ENCODE measurements at places on chromosomes 5 and 9. TPM values are rescaled to one million over a fixed set of nuclear protein-coding genes. Genes with fewer than 3 reads are reported as not detected.

Gene IGIP
- total RNA-seq, result 5.0 TPM

Gene SLC6A7
- total RNA-seq, result not detected

GRCh38 chr5:82421119-82421518 is 143.0 kb upstream of the RPS23 start:
- no peak for DNase-seq

- no peak for DNase-seq
These were observed 15.7 kb downstream of the GRAMD2B start for GRCh38 chr5:126438868-126439267.

Gene CCNJL
- not detected for total RNA-seq

DNA sequence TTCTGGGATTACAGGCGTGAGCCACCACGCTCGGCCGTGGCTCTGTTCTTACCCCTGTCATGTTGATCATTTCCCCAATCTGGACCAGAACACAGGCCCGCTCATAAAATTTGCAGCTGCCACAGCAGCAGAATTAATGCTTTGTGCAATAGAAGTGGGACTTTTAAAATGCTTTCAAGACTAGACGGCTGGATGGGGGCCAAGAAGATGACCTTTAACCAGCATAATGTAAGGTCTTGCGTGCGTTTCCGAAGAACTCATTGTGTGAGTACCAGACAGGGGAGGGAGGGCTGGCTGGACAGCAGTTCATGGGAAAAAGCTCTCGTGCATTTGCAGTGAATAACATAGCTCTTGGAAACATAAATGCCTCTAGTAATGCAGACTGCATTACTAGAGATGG is 3.5 kb upstream of the WDR38 start:
- no peak for DNase-seq

DNA sequence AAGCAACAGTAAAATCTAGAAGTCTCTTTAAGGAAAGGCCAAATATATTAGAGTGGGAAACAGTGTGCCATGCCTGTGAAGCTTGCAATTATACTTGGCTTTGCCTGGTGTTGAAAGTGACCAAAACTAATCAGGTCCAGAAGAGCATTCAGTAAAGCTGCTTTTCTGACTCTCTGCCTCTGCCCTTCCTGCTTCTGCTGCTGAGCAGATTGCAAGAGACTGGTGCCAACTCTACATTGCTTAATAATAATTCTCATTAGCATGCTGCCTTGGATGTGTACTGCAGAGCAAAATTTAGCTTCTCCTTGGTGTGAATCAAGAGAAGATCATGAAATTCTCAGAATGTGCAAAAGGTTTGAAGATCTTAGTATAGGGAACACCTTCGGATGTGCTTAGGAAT is 120.4 kb upstream of the RFX3 start:
- DNase-seq, result no peak

DNA sequence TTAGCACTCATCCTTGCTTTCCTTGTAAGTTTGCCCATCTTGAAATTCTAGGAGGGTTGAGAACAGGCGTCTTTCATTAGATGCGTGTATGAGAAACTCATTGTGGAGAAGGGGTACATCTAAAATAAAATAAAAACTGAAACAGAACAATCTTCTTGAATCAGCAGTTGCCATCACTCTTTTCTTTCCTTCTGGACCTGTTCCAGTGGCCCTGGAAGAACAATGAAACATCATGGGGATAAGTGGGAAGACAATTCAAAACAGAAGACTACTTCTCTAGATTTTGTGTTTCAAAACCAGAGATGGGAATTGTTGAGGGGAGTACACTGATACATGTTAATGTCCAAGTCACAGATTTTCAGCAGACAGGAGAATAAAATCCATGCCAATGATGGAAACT is 59.9 kb downstream of the SLC1A3 start:
- no peak for DNase-seq

Gene PLPP7
- total RNA-seq, result 0.13 TPM

DNA sequence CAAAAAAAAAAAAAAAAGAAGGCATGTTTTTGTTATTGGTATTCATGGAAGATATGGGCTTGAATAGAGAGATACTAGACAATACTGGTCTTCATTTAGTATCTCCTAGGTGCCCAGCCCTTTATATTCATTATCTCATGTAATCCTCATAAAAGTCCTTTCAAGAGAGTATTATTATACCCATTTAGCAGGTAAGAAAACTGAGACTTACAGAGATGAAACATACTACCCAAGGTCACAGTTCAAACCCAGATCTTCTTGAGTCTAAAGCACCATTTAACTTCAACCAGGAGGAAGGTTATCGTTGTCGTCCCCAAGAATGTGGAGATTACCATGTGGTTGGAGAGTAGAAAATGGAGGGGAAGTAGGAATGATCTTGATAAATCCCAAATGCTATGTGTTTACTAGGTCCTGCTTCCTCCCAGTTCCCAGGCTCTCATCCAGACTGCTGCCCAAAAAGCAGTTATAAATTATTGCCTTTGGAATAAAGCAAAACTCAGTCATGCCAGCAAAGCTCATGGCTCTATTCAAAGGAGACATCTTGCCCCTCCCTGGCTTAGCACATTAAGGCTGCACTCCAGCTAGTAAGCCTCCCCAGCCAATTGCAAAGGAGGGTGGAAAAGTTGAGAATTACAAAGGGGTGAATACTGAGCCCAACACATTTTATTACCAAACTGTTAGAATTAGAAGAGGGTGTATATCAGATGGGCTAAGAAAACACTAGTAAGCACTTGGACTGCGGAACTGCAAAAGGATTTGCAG is 163.9 kb downstream of the PIK3R1 start:
- no peak for DNase-seq

DNA sequence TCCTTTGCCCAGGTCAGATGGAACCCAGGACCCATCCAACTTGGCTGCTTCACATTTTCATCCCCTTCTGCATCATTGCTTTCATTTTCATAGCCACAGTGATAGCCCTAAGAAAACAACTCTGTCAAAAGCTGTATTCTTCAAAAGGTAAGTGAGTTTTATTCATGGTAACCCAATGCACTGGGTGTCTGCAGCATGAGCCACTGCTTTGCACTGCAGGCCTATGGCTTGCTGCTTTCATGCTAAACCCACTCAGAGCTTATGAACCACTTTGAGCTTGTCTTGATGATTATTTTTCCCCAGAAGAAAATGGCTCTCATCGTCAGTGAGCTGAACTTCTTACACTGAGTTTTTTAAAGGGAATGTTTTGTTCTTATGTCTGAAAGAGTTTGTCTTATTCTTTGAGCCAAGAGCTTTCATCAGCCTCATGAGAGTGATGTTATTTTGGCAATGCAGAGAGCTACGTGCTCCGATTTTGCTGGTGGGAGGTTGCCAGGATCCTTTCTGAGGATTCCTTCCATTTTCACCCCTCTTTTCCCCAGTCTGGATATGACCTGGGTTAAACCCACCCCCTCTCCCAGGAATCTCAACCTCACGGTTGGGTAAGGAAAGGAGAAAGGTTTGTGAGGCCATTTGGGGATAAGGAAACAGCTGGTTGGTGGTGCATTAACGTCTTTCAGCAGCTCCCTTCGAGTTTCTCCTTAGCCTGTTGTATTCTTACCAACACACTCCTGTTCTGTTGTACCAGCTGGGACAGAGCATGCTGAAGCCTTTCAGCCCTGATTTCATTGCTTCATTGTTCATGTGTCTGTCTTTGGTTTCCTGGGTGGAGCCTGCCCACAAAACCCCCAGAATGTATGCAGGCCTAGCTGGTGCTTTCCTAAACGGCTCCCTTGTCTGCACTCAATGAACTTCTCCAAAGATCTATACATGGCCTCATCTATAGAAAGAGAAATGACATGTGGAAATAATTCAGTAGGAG is 47.6 kb downstream of the PDCD1LG2 start:
- peak; percentile 61 for DNase-seq

GRCh38 chr5:118891252-118891651 is 97.1 kb downstream of the DTWD2 start:
- no peak for DNase-seq

GRCh38 chr9:83167126-83167525 is 104.2 kb upstream of the RASEF start:
- DNase-seq, result no peak

DNA sequence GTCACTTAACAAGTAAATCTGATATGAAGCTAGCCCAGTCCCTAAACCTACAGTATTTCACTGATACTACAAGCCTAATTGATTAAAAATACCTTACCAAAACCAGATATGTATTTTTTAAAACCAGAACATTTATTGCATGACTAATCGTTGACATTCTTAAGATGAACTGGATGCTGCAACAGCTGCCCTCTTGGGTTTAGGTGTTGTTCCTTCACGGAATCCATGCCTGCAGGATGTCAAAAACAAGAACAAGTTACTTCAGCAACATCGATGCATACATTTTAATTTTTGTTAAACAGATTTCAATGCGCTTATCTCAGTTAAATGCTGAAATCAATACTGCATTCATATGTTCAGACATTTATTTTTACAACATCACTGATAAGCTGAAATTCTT is 2.7 kb downstream of the RPL37 start:
- no peak for DNase-seq

- DNase-seq, result peak; percentile 1
These were observed at the start of gene RAI14 for GRCh38 chr5:34656001-34656699. TSS of gene RAI14 (plus strand) at chr5:34656328. CDS start at chr5:34686920, 30,592 bp downstream.

Gene PCDHA4
- not detected for total RNA-seq

DNA sequence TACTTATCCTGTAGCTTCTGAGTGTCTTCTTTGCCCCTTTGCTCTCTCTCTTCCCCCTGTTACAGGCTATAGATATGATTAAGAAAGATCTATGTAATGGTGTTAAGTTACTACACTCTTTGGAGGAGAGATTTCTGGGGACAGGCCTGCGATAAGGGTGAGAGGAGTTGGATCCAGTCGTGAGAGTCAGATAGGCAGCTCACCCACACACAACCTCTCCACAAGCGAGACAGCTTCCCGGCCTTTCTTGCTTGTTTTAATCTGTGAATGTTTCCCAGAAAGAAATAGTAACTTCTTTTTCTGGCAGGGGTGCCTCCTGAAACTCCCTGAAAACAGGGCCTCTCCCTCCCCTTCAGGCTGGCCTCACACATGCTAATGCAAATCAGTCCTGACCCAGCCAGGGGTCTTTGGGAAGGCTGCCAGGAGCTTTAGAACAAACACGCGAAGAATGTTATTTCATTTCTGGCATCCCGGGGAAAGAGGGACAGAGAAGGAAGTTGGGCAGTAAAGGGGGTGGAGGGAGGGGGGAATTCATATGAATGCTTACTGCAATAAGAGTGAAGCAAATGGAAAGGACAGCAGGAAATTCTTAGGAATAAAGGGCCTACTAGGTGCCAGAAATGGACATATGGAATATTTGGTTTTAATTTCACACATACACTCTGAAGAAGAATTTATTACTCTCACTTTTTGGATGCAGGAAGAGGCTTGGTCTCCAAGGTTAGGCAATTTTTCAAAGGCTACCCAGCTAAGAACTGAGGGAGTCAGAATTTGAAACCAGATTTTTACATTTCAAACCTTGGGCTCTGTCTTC is 215.8 kb upstream of the TRIM32 start:
- no peak for DNase-seq

DNA sequence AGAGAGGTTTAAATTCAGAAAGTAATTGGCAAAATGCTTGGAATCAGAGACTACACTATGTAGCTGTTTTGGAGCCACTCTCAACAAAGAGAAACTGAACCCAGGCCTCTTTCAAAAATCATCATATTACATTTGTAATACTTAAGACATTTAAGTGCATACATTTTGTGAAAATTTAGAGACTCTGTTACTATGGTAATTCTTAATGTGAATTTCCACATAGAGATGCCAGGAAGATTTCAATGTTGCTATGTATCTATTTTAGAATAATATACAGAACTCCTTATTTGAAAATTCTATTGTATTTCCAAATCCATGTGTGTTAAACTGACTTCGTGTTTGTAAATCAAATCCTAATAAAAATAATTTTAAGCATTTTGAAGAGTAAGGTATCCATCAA is 1260.9 kb upstream of the C9orf72 start:
- no peak for DNase-seq

Gene CTXN3
- total RNA-seq, result not detected

Measured in T-cell (primary cell).